Panc1 (cell line): ENCODE measurements at places on chromosomes 16 and 17.

DNA sequence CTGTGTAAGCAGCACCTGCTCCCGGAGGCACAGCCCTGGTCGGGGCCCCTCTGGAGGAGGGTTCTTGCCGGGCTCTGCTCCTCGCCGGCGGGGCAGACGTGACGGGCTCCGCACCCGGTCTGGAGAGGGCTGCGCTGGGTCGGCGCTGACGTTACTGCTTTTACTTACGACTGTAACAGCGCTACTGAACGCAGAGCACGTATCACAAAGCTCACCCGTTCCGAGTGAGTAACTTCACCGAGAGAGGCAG, 1.3 kb upstream of the RAB40C start:
- DNase-seq, result no peak

GRCh38 chr17:77061669-77062068, 79.1 kb upstream of the SEC14L1 start:
- no peak for DNase-seq

GRCh38 chr17:17055286-17056155, 13.3 kb downstream of the MPRIP start:
- no peak for DNase-seq

- no peak for DNase-seq
Observed at GRCh38 chr16:84732674-84733352, 33.0 kb downstream of the USP10 start.

GRCh38 chr16:49459953-49460735, 86.5 kb downstream of the C16orf78 start:
- no peak for DNase-seq

GRCh38 chr16:84568066-84568465, 49.8 kb downstream of the COTL1 start:
- no peak for DNase-seq

DNA sequence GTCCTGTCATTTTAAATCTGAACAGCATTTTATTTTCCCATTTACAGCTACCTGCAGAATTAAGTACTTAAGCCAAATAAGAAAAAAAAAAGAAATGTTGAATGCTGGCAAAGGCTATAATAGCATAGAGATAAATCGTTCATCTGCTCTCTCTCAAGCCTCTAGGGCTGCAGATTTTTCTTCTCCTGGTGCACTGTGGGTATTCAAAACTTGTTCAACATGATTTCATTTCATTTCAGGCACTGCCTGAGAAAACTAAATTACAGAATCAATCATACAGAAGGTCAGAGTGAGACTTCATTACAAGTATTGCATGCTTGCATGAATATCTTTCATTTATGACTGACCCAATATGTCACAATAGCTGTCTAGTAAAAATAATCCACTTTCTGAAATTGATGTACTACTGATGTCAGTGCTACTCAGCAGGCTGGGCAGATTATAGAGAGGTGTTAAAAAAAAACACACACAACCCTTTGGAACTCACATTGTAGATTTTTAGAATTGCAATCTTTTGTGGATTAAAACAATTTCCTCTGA, 86.2 kb downstream of the TOX3 start:
- DNase-seq, result no peak

- DNase-seq, result no peak
Observed at GRCh38 chr17:31479062-31479408, 87.6 kb downstream of the RAB11FIP4 start.
